ENCODE measurements at places on chromosomes 2 and 18.

DNA sequence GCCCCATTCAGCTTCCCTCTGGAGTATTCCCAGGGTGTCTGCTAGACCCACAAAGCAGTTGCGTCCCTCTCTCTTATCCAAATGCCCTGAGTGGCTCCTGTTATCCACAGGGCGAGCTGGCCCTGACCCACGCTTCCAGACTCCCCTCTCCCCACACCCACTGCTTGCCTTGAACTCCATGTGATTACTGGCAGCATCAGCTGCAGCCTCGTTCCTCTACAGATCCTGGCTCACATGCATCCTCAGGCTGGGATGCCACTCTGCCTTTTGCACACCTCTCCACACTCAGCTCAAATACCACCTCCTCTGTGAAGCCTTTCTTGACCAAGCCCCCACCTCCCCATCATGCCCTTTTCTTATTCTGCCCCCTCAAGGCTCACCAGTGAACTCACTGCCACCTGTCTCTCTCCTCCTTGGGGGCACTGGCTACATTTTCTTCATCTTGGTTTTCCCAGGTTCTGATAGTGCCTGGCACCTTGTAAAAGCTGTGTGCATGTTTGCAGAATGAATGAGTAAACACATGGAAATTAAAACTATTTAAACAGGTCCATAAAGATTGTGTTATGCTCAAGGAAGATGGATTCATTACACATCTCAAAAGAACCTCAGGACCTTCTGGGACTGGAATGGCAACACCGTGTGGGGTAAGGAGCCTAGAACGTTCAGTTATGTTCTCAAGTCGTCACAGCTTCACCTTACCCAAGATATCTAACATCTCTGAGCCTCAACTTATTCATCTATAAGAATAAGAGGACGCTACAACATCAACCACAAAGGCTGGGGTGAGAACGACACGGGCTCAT, 165.0 kb downstream of the BCL2 start:
- DNase-seq = no peak

DNA sequence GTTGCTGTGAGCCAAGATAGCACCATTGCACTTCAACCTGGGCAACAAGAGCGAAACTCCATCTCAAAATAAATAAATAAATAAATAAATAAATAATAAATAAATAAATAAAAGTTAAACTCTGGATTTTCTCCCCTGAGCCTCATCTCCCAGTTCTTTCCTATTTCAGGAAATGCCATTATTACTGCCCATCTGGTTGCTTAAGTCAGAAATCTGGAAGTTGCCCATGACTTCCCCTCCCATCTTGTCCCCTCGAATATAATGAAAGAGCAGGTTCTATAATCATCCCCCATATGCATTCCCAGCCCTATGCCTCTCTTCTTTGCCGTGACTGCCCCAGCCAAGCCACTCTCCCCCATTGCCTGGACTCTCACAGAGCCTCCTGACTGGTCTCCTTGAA, 4.2 kb upstream of the PSD4 start:
- DNase-seq = no peak

DNA sequence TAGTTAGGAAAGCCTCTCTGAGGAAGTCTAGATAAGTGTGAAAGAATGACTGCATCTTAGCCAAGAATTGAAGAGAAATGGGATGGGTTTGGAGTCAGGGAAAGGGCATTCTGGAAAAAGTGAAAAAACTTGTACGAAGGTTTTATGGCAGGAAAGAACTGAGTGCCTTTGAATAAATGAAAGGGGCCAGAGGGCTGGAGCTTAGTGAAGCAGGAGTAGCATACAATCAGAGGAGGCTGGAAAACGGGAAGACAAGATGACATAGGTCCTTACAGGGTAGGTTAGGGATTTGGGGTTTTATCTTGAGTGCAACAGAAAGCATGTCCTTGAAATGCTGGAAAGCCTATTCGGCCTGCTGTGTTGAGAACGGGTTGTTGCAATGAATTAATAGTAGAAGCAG, 152.6 kb upstream of the RND3 start:
- DNase-seq = no peak

GRCh38 chr2:239392688-239393387, 8.0 kb downstream of the HDAC4 start:
- DNase-seq = no peak

DNA sequence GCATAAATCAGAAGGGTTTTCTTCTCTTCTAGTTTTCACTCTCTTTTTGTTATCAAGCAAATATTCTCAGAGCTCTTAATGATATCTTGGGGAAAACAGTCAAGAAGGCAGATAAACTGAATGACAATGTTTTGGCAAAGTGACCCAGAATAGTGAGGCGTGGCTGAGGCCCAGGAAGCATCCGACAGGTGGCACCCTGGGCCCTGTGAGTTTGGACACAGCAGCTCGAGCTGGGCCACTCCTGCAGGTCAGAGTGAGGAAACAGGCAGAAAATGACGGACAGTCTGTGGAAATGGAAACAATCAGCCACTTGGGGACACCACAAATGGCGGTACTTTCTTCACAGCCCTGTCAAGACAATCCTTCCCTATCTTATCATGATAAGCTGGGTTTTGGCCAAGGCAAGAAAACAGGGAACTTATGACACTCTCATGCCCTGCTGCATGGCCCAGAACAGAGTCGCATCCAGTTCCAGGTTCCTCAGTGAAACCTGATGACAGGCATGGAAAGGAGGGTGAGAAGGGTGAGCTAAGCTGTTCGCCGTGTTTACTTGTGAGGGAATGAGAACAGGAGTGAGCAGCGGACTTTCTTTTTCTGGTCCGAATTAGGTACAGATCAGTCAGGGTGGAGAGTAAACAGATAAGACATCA, 32.1 kb downstream of the MRPL44 start:
- DNase-seq = no peak

DNA sequence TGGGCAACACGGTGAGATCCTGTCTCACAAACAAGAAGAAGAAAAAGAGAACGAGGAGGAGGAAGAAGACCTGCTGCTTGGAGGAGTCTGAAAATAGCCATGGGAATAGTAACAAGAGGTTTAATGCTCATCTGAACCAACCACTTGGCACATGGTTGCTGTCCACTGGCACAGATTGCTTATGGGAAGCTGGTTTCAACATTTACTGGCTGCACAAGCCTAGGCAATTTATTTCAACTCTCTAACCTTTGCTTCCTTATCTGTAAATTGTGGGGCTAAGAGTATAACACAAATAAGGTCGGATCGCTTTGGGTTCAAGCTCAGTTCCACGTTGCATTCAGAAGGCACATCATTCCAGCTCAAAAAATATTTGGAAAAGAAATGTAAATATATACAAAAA, 14.2 kb upstream of the RHOB start:
- DNase-seq = no peak

DNA sequence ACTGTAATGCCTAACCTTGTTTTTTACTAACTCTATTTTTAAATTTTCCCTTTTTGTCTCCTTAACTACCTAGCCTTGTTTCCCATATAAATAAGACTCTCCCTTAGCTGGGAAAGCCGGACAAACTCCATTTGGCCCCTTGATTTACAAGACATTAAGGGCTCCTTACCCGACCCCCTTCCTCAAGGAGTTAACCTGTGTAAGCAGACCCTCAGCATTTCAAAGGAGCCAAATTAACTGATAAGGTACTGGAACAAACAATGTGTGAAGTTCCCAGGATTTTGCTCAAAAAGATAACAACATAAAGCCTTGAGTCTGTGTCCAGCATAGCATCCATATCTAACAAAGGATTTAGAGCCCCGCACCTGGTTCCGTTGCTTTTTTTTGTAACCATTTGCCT, 59.6 kb upstream of the C2orf15 start:
- DNase-seq = no peak

DNA sequence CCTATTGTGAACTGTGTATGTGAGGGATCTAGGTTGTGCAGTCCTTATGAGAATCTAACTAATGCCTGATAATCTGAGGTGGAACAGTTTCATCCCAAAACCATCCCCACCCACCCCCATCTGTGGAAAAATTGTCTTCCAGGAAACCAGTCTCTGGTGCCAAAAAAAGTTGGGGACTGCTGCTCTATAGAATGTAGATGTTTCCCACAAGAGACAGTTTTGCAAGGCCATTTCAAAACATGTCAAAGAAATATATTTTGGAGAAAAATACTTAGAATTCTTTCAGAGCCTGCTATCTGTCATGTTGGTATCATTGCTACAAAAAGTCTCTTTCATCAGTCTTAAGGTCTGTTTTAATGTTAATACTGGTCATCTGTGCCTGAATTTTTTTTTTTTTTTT, 4.1 kb upstream of the SLC39A10 start:
- no peak for DNase-seq

- DNase-seq = no peak
Measured at GRCh38 chr2:134099273-134099672, 154.6 kb upstream of the MGAT5 start.

DNA sequence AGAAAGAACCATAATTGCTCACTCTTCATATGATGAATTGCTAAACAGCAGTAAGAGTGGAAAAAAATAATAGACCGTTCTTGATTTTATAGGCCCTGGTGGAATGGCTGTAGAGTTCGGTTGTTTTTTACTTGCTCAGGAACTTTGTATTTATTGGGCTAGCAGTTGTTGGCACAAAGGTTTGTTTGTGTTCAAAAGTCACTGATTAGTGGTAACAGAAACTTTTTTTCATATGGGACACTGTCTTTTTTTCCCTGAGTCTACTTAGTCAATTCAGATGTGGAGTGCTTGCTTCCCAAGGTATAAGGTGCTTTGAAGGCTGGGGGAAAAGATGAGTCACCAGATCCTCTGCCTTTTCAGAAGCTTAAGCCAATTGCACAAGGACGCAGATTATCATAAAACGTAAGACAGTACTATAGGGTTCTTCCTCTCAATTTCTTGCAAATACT, 25.8 kb downstream of the PHLPP1 start:
- no peak for DNase-seq

DNA sequence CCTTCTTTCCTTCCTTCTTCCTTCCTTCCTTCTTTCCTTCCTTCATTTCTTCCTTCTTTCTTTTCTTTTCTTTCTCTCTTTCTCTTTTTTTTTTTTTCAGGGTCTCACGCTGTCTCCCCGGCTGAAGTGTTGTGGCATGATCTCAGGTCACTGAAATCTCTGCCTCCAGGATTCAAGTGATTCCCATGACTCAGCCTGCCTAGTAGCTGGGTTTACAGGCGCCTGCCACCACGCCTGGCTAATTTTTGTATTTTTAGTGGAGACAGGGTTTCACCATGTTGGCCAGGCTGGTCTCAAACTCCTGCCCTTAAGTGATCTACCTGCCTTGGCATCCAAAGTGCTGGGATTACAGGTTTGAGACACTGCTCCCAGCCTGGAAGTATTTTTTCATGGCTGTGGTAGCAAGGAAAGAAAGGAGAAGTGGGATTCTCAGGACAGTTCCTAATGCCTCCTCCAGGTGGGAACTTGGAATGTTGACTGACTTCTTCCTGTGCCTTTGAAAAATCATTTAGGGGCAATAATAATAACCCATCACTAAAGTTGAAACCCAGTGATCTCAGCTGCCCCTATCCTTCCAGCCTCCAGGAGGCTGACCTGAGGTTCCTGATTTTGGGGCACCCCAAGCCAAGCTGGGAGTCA, 89.3 kb upstream of the CELF4 start:
- DNase-seq = no peak

GRCh38 chr18:3454365-3455089, 4.6 kb downstream of the TGIF1 start:
- DNase-seq = no peak

GRCh38 chr18:71951001-71951400, 593.1 kb downstream of the CBLN2 start:
- no peak for DNase-seq

DNA sequence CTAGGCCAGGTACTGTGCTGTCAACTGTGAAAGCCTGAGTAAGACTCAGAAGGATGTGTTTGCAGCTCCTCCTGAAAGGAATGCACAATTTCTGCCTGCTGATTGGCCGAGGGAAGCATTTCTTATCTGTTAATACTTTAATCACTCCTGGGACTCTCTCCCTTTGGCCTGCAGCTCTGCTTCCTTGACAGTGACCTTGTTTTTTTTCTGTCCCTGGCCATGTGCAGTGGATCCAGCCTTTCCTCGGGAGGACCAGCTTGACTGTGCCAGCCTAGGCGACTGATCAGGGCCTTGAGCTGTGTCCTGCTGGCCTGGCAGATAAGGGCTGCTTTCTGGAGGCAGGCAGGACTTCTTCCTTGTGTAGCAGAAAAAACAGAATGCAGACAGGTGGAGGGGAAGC, 10.0 kb downstream of the RNF144A start:
- no peak for DNase-seq

GRCh38 chr2:53843595-53843994, 16.2 kb downstream of the GPR75 start:
- no peak for DNase-seq

- no peak for DNase-seq
Measured at GRCh38 chr2:172763079-172763478, 27.4 kb downstream of the RAPGEF4 start.

GRCh38 chr18:59145055-59145454, 5.4 kb downstream of the SEC11C start:
- no peak for DNase-seq

DNA sequence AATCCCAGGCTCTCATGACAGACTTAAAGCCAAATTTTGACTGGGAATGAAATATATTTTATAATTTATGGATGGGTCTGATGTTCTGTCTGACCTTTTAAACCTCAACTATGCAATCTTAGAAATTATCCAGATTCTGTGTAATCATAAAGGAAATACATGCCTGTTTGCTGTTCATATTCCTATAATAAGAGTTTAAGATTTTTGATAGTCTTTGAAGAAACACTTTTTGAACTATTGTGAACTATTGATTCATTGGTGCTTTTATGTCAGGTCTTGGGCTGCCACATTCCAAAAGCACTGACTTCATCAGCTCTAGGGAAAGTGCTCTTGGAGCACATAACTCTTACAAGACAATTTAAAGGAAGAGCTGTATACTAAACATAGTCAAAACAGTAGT, 64.2 kb downstream of the CCDC150 start:
- no peak for DNase-seq

- DNase-seq = no peak
Measured at GRCh38 chr2:117785740-117786139, 28.8 kb upstream of the DDX18 start.

DNA sequence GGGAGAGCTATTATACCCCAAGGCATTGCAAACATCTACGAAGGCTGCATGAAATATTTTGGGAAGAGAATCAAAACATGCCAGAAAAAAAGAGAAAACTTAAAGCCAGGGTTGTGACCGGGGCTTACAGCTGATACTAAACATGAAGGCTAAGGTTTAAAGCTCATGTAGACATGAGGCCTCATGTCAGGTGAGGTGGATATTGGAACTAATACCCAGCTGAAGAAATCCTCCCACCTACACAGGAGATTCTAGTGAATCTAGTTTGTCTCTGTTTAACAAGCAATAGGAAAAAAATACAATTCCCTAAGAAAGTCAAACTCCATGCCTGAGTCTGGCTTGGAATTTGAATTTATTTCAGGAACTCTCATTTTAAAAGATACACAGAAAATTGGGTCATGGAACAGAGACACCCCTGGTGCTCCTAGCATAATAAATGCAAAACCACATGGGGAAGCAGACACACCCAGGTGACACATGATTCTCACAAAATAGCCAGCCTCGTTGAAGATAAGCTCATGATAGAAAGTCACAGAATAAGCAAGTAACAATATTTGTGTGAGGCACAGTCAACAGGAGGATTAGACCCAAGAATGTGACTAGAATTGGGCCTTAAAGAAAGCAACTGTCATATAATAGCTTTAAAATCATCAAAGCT, 42.2 kb downstream of the UPP2 start:
- no peak for DNase-seq

All from stimulated activated CD4-positive, alpha-beta T cell treated with anti-CD3 and anti-CD28 coated beads, Interleukin-1b, Interleukin-23, amount 100 ng/mL, for 1 hour (primary cell).